NCI-H1092 treated with DMSO at 0.1 percent for 48 hours (cell line): ENCODE measurements at places on chromosomes 5 and 9.

DNA sequence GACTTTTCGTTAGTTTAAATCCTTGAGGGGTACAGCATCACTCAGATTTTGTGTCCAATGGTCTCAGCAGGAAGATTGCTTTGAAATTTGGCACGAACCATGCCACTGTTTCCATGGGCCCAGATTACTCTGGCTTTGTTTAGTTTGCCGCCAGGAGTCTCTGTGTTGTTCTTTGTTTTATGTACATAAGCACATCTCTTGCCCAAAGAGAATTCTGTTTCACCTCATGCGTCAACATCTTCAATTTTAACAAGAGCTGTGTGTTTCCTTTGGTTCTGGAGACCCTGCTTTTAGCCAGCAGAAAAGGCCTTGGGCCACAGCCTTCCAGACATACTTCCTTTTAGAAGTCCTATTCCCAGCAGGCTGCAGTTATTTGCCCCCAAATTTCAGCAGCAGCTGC, 62.4 kb downstream of the TNPO1 start:
- peak; percentile 48 for DNase-seq

GRCh38 chr9:126605792-126606482, 7.8 kb upstream of the LMX1B start:
- no peak for DNase-seq

DNA sequence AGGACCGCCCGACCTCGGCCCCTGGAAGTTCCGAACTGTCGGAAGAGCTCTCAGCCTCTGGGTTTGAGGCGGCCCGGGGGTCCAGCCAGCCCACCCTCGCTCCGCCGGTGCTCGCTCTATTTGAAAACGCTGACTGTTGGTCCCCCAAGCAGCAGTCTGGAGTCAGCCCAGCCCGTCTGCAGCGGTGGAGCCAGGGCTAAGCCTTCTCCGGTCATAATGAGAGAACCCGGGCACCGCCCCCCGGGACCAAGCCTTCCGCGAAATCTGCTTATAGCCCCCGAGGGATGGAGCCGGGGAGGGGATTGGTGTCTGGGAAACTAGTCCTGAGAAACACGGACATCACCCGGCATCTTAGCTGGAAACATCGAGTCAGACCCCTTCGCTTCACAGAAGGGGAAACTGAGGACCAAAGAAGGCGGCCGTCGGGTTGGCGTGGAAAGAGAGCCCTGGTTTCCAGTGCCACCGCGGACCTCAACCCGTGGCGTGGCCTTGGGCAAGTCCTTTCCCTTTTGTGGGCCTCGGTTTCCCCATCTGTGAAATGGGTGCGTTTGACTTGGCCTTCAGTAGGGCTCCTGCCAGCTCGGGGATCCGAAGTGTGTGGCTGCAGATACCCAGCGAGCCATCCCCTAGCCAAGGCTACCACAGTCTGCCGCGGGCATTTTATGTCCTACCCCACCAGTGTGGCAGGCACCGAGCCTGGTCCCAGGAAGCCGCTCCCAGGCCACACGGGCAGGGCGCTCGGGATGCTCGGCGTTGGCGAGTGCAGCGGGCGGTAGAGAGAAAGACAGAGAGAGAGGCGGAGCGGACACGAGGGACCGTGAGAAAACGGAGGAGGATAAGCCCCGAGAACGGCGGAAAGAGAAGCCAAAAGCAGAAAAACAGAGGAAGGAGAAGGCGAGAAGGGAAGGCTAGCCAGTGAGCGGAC, 857 bp downstream of the ADAM19 start:
- DNase-seq: peak; percentile 24

GRCh38 chr5:121988488-121988887, 26.7 kb downstream of the SRFBP1 start:
- DNase-seq: no peak
